Epithelial cell of proximal tubule (primary cell): ENCODE measurements at places on chromosomes 5 and 9.

DNA sequence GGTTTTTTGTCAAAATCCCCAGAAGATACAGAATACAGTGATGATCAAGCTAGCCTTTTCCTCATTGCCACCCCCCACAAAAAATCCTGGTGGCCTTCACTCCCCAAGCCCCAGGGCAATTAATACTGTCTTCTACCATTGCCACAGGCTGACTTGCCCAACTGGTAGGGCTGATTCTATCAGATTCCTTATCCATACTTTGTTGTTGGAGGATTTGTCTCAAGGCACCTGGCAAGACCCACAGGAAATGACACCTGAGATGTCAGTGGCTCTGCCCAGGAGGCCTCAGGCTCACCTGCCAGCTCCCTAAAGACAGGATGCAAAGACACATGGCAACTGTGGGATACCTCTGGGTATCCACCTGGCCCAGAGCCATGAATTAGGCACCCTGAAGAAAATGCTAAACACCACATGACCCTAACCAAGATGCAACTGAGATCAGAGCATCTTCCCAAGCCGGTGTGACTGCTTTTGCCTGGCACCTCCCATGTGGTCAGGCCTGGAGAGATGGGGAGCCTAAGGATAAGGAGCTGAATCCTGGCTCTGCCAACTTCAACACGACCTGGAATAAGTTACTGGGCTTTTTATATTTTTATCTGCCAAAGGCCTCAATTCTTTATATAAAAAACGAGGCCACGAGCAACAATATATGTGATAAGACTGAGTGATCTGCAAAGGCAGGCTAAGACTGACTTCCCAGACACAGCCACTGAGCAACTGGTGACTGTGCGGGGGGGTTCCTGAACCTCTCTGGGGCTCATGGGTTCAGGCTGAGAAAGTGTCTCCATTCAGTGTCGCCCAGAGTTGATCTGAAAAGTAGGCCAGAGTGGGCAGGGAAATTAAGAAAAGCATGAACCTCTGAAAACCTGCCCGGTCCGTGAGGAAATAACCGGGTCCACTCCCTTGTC, 944 bp downstream of the ATOX1 start:
- DNase-seq: no peak

DNA sequence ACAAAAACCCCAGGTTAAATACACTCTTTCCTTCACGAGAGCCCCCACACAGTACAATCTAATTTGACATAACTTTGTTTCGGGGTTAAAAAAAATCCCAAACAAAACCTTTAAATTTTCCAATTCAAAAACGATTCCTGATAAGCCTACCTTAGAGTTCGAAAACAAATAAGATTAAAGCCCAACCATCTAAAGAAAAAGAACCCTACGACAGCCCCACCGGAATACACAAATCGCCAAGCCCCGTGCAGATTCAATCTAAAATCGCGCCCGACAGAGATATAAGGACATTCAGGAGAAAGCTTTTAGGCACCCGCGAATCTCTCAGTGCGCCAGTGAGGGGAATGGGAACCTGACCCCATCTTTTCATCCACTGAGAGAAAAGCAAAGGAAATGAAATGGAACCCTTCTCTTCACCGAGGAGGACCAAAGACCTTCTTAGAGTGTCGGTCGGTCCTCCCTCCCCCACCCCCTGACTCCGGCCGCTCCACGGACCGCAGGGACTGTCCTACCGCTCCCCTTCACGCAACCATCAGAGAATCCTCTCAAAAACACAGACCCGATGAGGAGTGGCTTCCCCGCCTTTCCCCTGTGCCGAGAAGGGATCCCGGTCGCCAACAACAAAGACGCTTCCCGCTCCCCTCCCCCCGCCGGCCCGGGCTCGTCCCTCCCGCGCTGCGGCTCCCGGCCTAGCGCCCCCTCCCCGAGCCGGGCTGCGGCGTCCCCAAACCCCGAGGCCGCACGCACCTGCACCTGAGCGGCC, 925 bp downstream of the ABHD17B start:
- DNase-seq: no peak

DNA sequence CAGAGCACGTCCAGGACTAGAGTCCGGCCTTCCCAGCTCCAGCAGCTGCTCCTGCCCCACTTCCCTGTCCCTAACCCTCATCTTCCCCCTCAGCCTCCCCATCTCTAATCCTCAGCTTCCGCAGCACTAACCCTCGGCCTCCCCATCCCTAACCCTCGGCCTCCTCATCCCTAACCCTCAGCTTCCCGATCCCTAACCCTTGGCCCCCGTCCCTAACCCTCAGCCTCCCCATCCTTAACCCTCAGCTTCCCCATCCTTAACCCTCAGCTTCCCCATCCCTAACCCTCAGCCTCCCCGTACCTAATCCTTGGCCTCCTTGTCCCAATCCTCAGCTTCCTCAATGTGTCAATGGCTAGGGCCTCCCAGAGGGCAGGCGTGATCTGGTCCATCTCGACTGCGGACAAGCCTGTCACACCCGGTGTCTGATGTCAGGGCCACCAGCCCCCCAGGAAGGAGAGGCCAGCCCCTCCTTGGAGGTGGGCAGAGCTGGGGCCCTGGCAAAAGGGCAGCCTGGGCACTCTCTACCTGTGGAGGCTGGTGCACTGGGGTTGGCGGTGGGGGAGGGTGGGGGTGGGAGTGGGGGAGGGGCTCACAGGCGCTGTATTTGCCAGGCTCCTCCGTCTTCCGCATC, 1.4 kb downstream of the OBP2B start:
- no peak for DNase-seq

GRCh38 chr5:92944337-92944736, 636.7 kb downstream of the NR2F1-AS1 start:
- no peak for DNase-seq

DNA sequence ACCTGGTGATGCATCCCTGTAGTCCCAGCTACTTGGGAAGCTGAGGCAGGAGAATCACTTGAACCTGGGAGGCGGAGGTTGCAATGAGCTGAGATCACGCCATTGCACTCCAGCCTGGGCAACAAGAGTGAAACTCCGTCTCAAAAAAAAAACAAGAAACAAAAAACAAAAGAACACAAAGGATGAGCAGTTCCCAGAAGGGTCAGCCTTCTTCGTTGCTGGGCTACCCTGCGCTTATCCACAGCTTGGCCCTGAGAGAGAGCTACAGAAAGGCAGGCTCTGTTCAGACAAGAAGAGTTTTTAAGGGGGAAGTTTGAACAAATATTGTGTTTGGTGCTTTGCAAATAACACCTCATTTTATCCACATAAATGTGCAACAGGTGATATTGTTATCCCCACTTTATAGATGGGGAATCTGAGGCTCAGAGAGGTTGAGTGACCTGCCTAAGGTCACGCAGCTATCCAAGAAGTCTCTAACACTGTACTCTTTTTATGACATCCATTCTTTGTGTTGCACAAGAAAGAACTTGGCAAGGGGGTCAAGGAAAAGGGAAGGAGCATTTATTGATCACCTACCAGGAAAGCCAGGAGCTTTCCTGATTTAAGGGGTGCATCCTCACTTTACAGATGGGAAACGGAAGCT, 63.7 kb upstream of the NEURL1B start:
- DNase-seq: no peak

DNA sequence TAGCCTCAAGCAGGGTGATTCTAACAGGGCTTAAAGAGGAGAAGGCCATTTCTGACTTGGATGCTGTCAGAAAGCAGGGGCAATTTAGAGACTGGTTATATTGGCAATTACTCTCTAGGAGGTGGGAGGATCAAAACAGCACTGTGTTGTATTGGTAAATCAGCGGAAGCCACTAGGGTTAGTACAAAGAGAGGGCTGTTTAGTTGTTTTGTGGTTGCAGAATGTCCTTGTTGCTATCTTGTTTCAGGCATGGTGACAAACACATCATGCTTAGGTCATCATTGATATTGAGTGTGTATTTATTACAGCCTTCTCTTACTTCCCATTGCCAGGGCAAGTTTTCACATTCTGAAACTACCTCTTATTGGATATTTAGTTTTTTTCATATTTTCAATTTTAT, 165.3 kb downstream of the TAF11L14 start:
- no peak for DNase-seq

DNA sequence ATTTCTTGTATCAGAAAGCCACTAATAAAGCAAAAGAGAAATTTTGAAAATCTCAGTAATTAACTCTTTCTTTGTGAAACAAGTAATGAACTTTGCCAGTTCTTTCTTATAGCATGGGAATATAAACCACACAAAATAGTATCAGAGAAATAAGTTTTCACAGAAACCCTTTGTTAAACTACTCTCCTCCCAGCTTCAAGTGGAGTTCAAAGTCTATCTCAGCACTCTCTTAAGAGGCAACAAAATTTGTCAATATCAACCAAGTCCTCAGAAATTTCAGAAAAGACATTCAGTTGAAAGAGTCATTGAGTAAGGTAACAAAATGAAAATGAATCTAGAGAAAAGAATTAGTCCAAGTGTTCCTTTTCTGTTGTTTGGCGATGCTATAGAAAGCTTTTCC, 89.3 kb downstream of the NTRK2 start:
- DNase-seq: no peak

- no peak for DNase-seq
These were observed 58.9 kb upstream of the RXRA start for GRCh38 chr9:134267305-134267880.

- no peak for DNase-seq
These were observed 89.6 kb upstream of the BASP1 start for GRCh38 chr5:17127743-17128231.

- no peak for DNase-seq
These were observed 25.6 kb upstream of the CAST start for GRCh38 chr5:96636594-96636993.
